ENCODE measurements at places on chromosomes 5 and 9.

GRCh38 chr5:6660688-6661087, 27.4 kb downstream of the SRD5A1 start:
- no peak for DNase-seq

DNA sequence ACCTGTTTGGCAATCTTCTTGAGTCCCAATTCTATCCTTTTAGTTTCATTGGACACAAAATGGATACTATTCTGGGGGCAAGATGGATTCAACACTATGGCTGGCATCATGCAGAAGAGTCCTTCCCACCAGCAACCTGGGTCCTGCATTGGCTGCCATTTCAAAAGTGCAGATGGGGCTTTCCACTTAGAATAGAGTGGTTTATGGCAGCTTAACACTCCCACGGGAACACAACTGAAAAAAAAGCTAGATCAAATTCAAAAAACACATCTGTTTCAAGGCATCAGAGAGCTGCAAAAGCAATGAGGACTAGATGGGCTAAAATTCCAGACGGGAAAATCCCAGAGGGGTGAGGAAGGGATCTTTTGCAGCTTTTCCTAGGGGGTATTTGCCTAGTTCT, 11.2 kb upstream of the HMHB1 start:
- DNase-seq, result no peak

- no peak for DNase-seq
Measured at GRCh38 chr5:125180231-125180829, 433.9 kb upstream of the ZNF608 start.

DNA sequence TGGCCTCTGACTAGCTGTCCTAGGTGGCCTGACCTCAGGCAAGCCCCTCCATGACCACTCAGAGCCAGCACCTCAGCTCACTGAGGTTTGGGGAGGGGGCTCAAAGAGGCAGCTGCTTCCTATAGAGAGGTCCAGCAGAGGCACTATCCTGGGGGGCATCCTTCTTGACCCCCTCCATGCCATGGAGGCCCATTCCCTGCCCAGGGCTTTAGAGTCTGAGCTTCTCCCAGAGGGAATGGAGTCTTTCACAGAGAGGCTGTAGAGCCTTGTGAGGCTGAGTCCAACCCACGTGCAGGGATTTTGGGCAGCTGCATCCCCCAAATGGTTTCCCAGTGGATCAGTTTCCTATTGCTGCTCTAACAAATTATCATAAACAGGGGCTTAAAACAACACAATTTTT, 16.9 kb downstream of the IRF1 start:
- DNase-seq, result no peak

DNA sequence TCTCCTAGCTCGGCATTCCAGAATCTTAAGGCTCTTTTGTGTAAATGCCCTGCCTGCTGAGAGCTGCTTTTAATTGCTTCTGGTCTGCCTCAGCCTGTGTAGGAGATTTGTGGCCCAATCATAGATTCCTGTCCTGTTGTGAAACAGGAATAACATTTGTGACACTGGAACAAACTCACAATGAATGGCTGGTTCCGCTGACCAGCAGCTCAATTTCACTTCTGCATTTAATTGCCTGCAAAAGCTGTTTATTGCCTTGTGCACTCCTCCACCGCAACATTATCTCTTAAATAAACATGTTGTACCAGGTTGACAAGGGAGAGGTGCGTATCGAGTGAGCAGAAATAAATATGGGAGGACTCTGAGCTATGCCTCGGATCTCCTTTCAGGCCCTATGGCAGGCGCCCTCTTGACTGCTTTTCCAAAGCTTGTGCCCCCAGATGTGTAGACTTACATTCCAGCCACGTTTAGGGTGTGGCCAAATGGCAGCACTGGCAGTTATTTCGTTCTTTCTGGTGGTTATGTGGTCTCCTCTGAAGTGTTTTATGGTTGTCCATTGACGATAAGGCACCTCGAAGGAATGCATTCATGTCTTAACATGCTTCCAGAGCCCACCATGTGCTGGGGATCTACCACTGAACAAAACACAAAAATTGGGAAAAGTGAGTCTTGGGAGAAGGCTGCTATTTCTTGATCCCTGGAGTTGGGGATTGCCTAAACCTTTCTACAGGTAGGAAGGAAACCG, 58.1 kb downstream of the DMRT1 start:
- DNase-seq, result no peak

GRCh38 chr5:149735066-149735465, 5.0 kb downstream of the PPARGC1B start:
- DNase-seq, result no peak

- DNase-seq, result no peak
Measured at GRCh38 chr9:136587145-136587943, 41.5 kb upstream of the NOTCH1 start.

DNA sequence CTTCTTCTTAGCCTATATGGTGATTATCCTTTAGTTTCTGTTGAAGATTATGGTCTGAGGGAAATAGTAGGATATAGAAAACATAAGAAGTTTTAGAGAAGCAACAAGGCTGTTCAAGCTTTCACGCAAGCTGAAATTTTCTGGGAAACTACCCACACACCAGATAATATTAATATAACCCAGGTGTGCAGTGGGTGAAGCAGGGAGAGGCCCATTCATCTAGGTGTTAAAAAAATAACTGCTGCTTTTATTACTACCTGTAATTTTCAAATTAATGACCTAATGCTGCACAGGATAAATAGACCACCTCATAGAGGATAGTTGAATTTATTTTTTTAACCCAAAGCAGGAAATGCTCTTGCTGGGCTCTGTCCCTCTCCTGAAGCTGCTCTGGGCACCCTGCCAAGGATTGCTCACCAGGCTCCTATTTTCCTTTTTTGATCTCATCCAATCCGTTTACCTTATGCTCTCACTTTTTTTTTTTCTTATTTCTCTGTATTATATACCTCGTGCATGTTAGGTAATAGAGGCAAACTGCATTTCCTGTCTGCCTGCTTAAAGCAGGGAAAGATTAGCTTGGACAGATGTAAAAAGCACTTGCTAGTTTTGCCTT, 124.3 kb upstream of the SLC12A2 start:
- DNase-seq, result no peak

DNA sequence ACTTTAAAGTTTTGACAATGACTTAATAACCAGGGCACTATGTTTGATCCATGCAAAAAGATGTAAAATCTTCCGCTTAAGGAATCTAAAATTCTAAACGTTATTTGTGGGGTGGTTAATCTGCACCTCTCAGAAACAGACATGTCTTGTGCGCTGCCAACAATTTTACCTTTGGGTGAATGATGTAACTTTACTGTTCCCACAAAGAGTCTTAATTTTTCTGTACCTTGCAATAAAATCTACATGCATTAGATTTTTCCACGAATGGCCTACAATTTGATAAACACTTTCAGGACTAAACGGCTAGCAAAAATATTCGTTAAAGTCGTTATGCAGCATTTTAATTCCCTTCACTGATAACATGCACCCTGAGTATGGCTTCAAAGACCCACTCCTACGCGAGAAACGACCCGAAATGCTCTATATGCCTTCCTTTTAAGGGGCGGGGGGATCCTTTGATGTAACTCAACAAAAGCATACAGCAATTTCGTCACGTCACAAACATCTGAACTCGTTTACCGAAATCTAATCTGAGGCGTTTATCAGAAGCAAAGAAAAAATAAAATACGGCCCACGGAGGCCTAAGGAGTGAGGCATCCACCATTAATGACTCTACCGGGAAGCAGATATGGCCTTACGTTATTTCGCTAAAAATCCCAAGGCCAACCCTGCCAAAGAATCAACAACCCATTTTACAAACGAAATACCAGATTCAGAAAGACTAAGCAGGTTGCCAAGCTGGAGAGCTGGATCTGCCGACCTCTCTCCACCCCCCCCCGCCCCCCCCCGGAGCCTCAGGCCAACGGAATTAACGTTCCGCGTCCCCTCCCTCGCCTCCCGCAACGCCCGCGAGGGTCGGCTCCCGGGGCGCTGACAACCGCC, 621 bp downstream of the AK6 start:
- DNase-seq, result no peak

Data from stimulated activated CD8-positive, alpha-beta memory T cell treated with anti-CD3 and anti-CD28 coated beads, Interleukin-15, amount 100 ng/mL, for 48 hours (primary cell).